ENCODE measurements at places on chromosomes 12 and 14.

DNA sequence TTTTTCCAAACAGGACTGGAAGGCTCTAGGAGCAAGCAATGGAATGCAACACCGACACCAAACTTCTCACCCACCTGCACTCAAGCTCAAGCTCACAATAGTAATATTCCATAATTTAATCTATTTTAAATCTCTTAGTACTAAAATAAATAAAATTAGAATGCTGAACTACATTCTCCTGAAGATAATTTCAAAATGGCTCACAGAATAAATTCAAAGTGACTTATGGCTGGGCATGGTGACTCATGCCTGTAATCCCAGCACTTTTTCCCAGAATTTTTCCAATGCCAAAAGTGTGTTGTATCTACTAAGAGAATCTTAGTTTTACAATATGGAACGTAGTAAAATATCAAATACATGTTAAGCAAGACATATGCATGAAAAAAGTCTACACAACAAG, 31.5 kb downstream of the DUSP16 start:
- DNase-seq, result no peak

DNA sequence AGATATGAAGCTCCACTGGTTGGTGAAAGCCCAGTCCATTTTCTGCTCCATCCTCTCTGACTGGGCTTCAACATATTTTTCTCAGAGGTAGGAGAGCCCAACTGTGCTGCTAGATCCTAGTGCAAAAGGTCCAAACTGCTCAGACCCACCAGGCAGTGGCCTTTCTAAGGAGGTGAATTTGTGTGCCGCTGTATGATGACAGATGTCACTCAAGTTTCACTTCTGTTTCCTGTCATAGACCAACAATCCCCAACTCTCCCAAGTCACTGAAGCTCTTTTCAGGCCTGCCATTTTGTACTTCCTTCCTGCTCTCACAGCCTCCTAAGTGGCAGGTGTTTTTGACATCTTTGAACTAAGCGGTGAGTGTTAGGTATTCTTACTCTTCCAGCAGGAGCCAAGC, 16.4 kb upstream of the RNASE4 start:
- peak; percentile 43 for DNase-seq

GRCh38 chr12:93333828-93334227, 43.9 kb upstream of the NUDT4 start:
- DNase-seq, result no peak

DNA sequence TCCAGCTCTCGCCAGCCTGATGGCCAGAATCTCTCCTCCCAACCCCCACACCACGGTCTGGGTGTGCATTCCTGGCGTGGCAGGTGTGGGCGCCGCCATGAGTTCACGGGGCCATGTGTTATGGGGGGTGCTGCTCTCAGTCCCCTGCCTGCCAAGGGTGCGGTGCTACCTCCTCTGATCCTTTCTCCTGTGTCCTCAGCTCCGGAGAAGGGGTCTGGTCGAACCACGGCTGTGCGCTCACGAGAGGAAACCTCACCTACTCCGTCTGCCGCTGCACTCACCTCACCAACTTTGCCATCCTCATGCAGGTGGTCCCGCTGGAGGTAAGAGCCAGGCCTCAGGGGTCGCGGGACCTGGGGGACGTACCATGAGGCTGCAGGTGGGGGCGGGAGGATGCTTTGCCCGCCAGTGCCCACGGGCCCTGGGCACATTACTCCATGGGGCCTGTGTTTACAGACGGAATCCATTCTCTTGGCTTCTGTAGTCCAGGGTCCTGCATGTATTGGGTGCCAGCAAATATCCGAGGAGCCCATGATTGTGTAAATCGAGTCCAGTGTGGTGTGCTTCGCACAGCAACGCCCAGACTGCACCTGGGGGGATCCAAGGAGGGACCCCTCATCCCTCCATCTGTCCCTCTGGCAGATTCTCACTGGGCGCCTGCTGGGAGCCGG, 130.8 kb downstream of the ADGRD1 start:
- DNase-seq, result no peak

DNA sequence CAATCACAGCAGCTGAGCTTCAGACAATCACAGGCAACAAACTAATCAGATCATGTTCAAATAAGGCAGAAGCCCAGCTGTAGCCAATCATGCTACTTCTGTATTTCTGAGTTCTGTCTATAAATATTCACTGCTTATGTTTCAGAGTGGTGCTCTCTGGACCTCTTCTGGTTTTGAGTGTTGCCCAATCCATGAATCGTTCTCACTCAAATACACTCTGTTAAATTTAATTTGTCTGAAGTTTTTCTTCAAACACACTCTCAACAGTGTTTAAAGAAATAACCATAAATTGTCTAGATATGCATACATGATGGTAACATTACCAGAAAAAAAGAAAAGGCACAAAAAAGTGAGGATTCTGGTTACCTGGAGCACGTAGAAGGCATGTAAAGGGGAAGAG, 77.9 kb upstream of the BBS10 start:
- no peak for DNase-seq

- DNase-seq, result no peak
These were observed 198.5 kb downstream of the SOX5 start for GRCh38 chr12:23750923-23751322.

DNA sequence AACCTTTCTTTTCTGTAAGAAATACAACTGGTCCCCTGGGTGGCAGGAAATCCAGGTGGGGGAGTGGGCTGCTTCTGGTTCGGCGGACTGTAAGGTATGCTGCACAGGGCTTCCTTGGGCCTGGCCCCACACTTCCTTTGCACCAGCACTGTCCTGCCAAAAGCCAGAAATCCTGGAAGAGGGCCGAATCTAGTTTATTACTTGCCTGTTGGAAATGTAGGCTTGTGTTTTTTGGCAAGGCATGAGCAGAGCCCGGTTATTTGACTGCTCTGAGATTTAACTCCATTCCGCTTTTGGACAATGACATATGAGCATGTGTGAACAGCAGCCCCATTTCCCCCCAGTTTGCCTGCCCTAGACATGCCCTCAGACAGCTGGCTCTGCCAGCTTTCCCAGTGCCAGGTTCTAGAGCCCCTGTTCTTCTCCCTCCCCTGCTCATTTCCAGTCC, 86.6 kb downstream of the BORCS5 start:
- DNase-seq, result no peak

GRCh38 chr12:40263616-40264409, 39.0 kb downstream of the LRRK2 start:
- DNase-seq, result peak; percentile 21

GRCh38 chr12:81811061-81811777, 52.1 kb upstream of the PPFIA2 start:
- DNase-seq, result peak; percentile 72

- DNase-seq, result no peak
These were observed 4.6 kb downstream of the SIX1 start for GRCh38 chr14:60644666-60645065.

DNA sequence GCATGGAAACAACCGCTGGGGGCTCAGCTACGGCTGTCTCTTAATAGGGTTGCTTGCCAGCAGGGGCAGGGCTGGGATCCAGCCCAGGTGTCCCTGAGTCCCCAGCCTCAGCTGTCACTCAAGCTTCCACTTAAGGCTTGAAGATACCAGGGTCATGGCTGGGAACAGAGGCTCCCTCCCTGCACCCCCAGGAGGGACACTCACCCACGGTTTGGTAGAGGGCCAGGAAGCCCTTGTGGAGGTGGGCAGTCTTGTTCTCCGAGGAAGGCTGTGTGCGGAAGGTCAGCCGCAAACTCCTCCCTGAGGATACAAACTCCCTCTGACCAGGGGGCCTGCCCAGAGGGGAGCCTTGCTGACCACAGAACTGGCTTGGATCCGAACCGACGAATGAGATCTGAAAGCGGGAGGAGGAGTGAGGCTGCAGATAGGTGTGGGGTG, 7.3 kb downstream of the C1RL start:
- DNase-seq, result no peak

GRCh38 chr12:26001530-26001929, 43.0 kb downstream of the RASSF8 start:
- no peak for DNase-seq

- DNase-seq, result no peak
These were observed 24.2 kb downstream of the CERS5 start for GRCh38 chr12:50142993-50143392.

DNA sequence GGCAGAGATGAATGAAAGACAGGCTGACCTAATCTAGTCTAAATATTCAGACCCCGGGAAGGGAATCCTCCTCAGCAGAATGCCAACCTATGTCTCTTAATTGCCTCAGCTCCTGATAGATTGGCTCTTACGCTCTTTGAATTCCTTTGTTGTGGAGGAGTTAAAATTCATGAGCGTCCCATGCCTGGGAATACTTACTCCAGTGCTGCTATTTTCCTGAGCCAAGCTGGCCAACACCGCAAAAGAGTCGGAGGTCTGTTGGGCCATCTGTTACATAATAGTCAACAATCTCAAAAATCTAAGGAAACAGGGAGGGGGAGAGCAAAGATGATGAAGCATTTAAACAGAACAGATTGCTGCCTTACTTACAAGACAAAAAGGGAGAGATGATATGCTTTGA, 182.8 kb downstream of the ASCL1 start:
- no peak for DNase-seq

DNA sequence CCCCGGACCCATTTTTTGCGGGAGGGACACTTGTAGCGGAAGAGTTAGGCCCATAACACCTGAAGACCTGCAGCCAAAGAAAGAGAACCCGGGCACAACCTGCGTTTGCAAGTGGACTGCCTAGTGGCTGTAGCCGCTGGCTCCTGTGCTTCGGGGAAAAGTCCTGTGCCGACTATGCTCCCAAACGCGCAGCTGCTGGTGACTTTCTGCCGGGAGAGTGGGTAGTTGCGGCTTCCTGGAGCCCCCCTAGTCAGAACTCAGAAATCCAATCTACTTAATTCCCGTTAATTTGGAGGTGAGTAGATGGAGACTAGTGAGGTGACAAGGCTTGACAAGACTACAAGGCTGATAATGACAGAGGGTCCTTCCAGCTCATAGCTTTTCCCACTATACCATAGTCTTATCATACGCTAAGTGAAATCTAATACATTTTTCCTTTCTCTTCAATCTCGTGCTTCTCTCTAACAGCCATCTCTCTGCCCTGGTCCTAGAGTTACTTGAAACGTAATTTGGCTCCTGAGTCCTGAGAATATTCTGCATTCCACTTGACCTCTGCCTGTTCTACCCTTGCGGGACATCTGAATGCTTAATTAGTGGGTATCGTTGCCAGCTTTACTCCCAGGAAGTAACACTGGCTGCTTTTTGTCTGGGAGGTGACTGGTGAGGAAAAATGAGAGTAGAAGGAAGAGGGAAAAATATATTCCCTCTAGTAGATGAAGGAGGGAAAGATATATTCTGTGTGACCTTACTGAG, 556 bp downstream of the MTHFD1 start:
- peak; percentile 17 for DNase-seq

DNA sequence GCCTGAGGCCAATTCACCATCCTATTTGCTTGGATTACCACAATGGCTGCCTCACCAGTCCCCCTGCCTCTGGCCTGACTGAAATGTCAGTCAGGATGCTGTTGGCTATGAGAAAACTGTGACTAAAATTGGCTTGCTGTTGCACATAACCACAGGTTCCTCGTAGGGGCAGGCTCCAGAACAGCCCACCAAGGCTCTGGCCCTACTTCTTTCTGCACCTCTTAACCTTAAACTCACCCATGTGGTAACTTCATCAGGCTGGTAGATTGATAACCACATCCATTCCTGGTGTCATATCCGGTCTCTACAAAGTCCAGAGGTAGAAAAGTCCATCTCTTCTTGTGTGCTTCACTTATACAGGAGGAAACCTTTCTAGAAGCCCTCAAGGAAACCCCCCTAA, 172.4 kb upstream of the PLXNC1 start:
- DNase-seq, result no peak

- DNase-seq, result peak; percentile 64
These were observed at the start of gene SDS for GRCh38 chr12:113403435-113404415. TSS of gene SDS (minus strand) at chr12:113403887. CDS start at chr12:113399708, 4,179 bp downstream.

DNA sequence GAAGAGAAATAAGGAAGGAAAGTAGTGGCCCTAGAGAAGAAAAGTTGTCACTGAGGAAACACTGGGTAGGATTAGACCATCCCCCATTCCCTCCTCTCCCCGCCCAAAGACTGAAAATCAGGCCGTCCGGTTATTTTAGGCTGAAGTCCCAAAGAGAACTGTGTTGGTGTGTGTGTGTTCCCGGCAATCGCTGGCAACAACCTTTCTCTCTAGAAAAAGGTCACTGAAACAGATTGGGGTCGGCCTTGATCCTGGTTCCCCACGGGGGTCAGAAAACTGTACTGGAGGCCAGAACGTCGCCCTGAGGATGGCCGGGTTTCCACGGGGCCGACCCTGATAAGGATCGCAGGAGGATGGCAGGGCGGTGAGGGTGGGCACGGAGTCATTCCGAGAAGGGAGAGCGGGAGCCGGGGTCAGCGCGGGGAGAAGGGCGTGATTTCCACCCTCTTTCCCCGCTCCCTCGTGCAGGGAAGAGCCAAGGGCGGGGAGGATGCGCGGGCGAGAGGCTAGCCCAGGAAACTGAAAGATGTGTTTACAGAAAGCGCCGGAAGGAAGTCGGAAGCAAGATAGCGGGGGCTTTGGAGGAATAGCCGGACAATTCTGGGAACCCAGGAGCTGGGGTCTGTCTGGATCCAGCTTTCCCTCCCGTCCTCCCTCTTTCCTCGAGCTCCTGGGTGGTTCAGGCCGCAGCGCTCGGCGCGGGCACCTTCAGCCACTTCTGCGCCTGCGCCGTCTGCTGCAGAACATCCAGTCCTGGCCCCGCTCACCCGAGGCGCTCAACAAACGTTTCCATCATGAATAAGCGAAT, 25.3 kb upstream of the SPTLC2 start:
- peak; percentile 83 for DNase-seq

- DNase-seq, result no peak
These were observed 9.7 kb upstream of the CFAP251 start for GRCh38 chr12:121908702-121909101.

- no peak for DNase-seq
These were observed 528.5 kb upstream of the CCDC196 start for GRCh38 chr14:65957631-65958205.

DNA sequence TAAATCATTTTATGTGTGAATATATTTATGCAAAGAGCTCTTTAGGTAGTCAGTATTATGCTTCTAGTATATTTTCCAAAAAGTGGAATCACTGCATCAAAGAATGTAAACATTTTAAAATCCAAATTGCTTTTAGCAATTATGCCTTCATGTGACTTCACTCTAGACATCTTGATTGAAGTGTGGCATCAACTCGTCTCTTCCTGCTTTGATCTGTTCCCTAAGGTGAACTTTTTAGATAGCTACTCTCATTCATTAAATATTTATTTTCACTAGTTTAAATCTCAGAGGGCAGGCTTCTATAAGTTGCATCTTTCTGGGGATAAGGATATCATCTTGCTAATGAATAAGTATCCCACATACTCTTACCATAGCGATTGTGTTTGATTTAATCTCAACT, 39.2 kb downstream of the DHRS2 start:
- no peak for DNase-seq

GRCh38 chr12:31506515-31507306, 84.2 kb downstream of the DENND5B start:
- DNase-seq, result no peak

GRCh38 chr12:38711054-38711453, 194.3 kb downstream of the CPNE8 start:
- DNase-seq, result no peak

- DNase-seq, result no peak
These were observed 220.4 kb upstream of the GARIN6 start for GRCh38 chr12:99427104-99427503.

DNA sequence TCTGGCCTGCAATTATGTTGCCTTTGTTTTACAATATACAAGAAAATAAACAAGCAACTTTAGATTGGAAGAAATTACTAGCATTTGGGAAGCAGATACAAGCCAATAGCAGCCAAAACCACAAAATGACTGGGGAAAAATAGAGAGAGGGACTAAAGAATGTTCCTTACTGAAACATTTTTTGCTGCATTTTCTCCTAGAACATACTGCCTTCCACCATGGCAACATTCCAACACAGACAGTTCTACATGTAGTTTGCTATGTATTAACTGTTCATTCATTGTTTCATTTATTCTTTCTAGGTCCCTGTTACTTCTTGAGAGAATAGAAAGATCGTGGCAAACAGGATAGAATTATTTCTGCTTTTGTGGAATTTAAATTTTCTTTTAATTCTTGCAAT, 530.2 kb downstream of the RPS29 start:
- DNase-seq, result no peak

Data from suppressor macrophage treated with lipopolysaccharide for 1 hour (primary cell).